Stimulated activated CD8-positive, alpha-beta memory T cell treated with anti-CD3 and anti-CD28 coated beads, Interleukin-2, amount 100 ng/mL, for 48 hours (primary cell): ENCODE measurements at places on chromosomes 16 and 17.
A peak's percentile ranks its signal among the peaks of the same experiment; 100 is the strongest.

DNA sequence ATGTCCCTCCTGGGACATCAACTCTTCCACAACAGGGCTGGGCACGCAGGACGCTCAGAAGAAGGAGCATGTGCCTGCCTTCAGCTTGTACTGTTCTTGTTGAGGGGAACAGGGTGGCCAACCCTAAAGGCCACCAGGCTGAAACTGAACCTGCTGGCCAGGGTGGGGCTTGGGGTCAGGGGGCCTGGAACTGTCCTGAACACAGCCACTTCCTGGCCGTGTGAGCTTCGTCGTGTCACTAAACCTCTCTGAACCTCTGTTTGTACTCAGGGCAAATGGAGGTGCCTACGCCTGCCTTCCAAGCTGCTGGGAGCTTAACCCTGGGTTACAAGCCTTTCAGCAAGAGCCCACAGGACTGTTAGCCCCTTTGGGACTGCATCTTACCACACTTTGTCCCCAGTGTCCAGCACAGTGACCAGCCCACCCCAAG lies 6.7 kb downstream of the ARHGAP27 start:
- DNase-seq = no peak

DNA sequence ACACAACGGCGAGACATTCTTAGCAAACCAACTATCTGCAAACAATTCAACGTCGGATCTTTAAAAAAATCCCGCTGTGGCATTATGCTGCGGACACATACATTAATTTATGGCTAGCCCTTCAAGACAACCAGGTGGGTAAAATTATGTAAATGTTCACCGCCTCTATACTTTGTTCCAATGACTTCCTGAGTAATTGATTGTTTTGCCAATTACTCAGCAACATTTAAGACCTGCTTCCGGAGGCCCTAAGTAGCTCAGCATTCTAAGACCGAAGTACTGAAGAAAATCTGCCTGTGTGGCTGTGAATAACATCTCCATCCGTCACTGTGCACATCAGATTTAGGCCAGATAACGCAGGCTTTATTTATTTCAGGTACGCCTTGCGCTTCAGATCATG lies 23.3 kb downstream of the QPRT start:
- DNase-seq = no peak

DNA sequence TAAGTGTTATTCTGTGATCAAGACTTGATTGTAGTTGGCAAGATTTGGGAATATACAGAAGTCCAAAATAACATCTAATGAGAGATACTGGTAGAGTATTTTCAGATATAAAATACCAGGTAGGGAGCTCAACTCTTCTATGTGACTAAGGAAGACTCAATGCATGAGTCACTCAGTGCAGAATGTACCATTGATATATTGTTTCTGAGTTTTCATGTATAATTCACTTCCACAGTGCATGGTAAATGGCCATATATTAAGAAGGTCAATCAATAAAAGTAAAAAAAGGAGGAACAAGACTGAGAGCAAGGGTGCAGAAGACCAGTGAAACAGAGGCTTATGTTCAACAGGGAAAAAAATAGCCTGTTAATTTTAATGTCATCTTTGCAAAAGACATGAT lies 1387.9 kb downstream of the CDH8 start:
- no peak for DNase-seq

- peak; percentile 49 for DNase-seq
Measured at GRCh38 chr17:79391376-79392233, 219.2 kb downstream of the RBFOX3 start.

- no peak for DNase-seq
Measured at GRCh38 chr17:36524428-36524876, 10.2 kb downstream of the MYO19 start.

- no peak for DNase-seq
Measured at GRCh38 chr17:49823614-49824013, 24.3 kb downstream of the TAC4 start.

DNA sequence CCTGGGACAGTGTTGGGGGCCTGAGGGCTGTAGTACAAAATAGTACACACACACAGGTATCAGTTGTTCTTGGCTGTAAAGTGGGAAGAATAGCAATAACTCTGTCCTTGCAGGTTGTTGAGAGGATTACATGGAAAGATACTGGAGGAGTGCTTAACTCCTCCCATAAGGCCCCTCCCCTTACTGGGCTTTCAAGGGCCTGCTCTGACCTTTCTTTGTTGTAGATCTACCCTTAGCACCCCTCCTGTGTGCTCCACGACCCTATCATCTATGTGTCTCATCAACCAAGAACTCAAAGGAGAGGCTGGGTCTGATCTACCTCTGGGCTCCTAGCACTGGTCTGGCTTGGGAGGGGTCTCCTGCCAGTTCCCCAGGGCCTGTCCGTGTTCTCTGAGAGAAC lies 8.3 kb upstream of the EDC4 start:
- no peak for DNase-seq

GRCh38 chr16:84054271-84054670 lies 11.7 kb upstream of the SLC38A8 start:
- DNase-seq = no peak

DNA sequence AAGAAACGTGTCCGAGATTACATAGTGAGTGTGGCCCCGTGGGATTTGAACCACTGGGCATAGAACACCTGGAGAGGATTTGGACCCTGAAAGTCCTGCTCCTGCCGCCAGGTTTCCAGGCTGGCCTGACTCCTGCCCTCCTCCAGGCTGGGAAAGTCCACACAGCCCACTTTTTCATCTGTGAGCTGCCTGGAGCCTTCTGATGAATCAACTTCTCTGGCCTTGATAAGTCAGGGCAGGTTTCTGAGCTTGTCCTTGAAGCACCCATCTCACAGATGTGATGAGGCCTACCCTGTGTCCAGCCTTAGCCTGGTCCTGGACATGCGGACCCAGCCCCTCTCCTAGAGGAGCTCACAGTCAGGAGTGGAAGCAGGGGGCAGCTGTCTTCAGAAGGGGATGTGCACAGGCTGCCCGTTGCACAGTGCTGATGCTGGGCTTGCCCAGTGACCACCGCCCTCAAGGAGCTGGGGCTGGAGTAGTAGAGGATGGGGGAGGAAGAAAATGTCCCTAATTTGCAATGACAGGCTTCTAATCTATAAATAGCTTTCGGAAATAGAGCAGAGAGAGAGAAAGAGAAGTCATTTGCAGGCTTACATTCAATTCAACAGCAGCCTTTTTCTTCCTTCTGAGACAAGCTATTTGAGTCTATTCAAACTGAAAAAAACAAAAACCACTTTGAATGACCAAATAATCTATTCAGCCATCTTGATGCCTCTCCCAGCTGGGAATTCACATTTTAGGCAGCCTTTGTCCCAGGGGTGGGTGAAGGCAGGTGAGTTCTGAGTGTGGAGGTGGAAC lies 73.5 kb upstream of the DNAJA2 start:
- DNase-seq = no peak

GRCh38 chr16:83951544-83951943 lies 1.5 kb upstream of the OSGIN1 start:
- no peak for DNase-seq

GRCh38 chr17:58300336-58300735 lies 19.6 kb upstream of the MPO start:
- no peak for DNase-seq

- no peak for DNase-seq
Measured at GRCh38 chr17:2383628-2384167, 17.2 kb downstream of the MNT start.
